Thyroid gland (tissue), 4 donors: ENCODE measurements at places on chromosomes 11 and 22.

DNA sequence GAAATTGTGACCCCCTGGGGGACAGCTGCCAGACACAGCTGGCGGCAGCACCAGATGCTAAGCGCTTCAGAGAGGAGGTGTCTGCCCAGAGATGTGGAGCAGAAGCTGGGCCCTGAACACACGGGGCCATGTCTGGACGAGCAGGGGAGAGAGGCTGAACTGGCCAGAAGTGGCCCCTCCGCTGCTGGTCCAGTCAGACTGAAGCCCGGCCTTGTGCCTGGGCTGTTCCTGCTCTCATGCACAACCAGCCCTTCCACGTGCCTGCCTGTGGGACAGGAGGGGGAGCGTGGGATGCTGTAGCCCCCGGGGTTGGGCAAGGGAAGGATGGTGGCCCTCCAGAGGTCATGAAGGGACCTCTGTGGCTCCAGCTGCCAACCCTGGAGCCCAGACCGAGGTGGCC, 1.8 kb downstream of the ADM2 start:
- DNase-seq, result no peak

DNA sequence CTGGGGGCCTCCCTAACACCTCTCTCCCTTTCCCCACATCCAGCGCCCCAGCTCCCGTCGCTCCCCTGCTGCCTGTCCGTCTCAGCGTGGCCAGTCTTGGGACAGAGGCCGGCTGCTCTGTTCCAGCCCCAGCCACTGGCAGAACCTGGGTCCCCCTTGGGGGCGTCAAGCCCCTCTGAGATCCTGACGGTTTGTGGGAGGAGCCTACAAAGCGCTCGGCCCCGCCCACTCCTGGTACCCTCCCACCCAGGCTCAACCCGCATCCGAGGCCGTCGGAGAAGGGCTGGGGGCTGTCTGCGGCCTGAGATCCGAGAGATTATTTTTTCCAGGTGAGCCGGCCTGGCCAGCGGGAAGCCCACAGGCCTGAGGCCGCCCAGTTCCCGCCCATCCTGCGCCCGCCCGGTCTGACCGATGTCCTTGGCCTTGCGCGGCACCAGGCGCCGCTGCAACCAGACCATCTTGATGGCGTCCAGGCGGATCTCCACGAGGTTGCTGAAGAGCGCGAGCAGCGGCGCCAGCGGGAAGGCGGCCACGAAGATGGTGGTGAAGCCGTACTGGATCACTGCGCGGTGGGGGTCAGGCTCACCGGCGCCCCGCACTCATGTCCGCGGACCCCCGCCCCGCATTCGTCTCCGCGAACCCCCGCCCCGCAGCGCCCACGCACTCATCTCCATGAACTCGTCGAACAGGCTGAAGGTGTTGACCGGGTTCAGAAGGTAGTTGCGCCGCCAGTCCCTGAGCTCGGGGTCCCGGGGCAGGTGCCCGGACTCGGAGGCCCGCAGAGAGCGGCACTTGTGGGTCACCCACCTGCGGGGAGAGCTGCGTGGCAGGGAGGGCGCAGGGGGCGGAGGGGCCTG, 5.5 kb upstream of the SIGIRR start:
- DNase-seq, result no peak

DNA sequence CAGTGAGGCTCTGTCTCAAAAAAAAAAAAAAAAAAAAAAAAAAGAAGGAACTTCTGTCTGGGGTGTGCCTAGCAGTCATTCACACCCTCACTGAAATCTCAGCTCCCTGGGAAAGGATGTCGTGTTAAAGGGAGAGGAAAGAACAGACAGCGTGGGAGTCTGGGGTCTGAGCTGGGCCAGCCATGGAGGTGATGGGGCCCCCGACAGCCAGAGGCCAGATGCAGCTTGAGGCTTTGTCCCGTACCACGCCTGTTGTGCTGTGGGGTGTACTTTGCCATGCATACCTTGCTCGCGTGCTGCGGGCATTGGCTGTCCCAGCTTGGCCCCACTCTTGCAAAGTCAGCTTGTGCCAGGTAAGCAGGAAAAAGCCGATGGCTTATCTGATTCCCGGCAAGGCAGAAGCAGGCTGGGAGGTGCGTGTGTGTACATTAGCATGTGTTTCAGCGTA, 4.6 kb downstream of the SYT12 start:
- DNase-seq, result no peak

DNA sequence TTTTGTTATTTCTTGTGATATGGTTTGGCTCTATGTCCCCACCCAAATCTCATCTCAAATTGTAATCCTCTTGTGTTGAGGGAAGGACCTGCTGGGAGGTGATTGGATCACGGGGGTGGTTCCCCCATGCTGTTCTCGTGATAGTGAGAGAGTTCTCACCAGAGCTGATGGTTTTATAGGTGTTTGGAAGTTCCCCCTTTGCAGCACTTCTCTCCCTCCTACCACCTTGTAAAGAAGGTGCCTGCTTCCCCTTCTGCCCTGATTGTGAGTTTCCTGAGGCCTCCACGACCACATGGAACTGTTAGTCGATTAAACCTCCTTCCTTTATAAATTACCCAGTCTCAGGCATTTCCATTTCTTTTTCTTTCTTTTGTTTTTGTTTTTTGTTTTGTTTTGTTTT, 24.4 kb upstream of the SIK2 start:
- no peak for DNase-seq

DNA sequence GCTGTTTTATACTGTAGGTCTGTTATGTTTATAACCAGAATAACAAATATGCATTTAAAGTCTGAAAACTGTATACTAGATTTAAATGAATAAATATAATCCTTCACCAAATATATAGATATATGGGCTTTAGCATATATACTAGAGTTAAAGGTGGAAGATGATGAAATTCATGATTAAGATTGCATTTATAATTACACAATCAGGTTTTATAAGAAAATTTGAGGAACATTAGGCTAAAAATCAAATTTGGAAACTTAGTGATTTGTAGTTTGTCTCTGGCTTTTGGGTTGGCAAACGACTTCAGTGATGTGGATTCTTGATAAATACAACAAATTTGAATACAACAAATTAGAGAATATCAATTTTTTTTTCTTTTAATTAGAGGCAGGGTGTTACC, 10.0 kb downstream of the BCL2L13 start:
- DNase-seq, result no peak

- no peak for DNase-seq
These were observed 79.9 kb upstream of the SYT13 start for GRCh38 chr11:45365961-45366618.

DNA sequence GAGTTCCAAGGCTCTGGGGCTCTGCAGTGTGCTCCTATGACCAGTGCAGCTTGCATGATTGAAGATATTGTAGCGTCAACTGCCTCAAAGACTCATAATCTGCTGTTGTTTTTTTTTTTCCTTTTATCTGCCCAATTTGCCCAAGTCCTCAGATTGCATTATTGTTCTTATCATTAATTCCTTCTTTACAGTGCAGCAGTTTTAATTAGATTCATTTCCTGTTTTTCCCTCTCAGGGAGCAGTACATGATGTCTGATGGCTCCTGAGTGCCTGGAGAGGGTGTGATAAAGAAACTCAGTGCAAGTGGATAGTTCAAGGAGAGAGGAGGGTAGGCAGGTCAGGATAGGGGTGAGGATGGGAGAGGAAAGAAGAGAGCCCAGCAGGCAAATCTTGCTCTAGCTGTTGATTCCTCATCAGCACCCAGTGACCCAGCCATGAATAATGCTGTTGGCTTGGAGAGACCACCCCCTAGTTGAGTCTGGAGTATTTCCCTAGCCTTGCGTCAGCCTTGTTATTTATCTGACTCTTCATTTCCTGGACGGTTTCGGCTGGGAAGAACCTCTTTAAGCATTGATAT, 219.6 kb upstream of the SESN3 start:
- no peak for DNase-seq

GRCh38 chr11:8871962-8872361, 39.0 kb upstream of the AKIP1 start:
- DNase-seq, result no peak

DNA sequence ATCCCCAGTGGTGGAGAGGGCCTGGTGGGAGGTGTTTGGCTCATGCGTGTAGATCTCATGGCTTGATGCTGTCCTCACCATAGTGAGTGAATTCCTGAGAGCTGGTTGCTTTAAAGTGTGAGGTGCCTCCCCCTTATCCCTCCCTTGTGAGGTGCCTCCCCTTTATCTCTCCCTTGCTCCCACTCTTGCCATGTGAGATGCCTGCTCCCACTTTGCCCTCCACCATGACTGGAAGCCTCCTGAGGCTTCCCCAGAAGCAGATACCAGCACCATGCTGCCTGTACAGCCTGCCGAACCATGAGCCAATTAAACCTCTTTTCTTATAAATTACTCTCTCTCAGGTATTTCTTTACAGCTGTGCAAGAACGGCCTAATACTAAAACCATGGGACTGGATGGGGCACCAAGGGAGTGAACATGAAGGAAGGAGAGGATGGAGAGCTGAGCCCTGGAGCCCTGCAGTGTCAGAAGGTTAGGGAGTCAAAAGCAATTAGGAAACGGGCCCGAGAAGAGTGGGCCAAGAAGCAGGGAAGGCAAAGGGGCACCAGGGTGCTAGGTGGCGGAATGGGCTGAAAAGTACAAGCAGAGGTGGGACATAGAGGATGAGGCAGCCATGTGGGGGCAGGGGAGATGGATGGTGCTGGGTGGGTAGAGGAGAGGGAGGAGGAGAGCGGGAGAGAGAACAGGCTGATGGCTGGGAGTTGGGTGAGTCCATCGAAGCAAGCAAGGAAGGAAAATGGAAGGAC, 9.4 kb downstream of the IFITM10 start:
- DNase-seq, result no peak

DNA sequence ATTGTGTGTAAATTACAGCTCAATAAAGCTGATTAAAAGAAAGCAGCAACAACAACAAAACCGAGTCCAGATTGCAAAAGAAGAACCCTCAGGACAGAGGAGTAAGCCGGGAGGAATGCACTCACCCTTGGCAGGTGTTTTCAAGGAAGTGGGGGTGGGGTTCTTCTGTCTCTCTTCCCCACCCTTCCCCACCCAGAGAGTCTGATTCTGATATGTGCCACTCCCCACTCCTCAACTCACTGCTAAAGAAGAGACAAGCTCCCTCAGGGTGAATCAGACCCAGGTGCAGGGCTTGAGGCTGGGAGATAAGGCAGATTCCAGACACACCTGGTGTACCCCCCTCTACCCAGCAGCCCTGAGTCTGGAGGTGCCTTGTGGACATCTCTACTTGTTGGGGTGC, 38.4 kb upstream of the PHF21A start:
- no peak for DNase-seq

DNA sequence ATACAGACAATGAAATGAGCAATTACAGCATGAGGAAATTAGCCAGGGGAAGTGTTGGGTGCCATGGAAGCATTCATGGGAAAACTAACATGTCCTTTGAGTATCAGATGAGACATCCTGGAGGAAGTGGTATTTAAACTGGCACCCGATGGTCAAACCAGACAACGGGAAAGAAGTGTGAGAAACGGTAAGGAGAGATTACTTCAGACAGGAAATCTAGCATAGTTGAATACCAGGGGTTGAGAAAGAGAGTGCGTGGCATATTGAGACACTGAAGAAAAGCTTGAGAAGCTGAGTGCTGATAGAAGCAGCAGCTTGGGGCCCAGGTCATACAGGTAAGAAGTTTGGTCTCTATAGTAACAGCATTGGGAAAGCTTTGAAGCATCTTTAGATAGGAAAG, 175.3 kb downstream of the C11orf87 start:
- no peak for DNase-seq

DNA sequence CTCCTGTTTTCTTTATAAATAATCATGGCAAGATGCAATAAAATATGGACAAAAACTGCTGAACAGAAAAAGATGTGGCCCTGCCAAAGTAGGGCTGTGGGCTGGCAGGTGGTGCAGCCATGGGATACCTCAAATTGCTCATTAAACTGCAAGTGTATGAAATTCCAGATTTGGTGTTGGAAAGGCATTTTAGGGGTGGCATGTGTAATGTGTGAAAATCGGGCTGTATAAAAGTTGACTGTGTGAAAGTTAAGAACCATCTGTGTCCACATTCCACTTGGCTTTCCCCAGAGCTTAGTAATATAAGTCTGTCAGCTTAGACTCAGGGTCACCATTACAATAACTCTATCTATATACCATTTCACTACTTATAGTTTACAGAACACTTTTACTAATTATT, 34.8 kb upstream of the FZD4 start:
- no peak for DNase-seq

DNA sequence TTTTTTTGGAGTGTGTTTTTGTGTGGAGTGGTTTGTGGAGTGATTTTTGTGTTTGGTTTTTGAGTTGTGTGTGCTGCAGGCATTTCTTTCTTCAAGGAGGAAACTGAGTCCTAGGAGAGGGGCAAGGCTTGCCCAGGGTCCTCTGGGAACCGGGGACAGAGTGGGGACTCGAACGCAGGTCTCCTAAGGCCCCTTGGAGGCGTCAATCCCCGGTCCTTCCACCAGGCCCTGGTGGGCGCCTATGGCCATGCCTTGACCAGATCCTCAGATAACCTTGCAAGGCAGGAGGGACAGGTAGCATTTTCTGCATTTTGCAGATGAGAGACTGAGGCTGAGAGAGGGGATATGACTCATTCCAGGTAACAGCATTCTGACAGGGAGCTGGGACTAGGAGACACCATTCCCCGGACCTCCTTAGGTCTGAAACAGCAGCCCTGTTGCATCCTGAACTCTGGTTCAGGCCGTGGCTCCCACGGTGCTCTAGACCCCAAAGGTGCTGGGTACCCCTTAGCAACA, 39.1 kb downstream of the MYO7A start:
- DNase-seq, result no peak

GRCh38 chr11:113470233-113470632, 5.0 kb downstream of the DRD2 start:
- no peak for DNase-seq

- DNase-seq, result no peak
These were observed 60.2 kb upstream of the VPREB1 start for GRCh38 chr22:22184277-22184807.

DNA sequence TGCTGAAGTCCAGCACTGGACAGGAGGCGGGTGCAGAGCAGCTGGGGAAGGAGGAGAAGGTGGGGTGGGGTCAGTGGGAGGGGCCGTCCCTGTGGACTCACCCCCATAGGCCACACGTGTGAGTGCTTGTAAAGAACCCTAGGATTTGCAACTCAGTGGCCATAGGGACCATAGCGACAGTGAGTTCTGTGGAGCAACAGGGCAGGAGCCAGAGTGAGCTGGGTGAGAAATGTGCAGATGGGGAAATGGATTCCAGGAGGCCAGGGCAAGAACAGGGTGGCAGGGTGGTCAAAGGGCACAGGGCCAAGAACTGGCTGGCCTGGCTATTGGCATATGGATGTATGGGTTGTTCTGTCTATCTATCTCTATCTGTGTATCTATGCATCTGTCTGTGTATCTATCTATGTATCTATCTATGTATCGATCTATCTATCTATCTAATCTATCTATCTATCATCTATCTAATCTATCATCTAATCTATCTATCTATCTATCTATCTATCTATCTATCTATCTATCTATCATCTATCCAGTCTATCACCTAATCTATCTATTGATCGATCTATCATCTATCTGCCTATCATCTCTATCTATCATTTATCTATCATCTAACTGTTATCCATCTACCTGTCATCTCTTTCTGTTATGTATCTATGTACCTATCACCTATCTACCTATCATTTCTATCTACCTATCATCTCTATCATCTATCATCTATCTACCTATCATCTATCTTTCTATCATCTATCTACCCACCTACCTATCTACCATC, 889.0 kb downstream of the TBC1D22A start:
- DNase-seq, result no peak

- no peak for DNase-seq
These were observed 26.9 kb upstream of the FCHSD2 start for GRCh38 chr11:73168925-73169579.
